ENCODE measurements at places on chromosomes 5 and 9.
A peak's percentile ranks its signal among the peaks of the same experiment; 100 is the strongest.

DNA sequence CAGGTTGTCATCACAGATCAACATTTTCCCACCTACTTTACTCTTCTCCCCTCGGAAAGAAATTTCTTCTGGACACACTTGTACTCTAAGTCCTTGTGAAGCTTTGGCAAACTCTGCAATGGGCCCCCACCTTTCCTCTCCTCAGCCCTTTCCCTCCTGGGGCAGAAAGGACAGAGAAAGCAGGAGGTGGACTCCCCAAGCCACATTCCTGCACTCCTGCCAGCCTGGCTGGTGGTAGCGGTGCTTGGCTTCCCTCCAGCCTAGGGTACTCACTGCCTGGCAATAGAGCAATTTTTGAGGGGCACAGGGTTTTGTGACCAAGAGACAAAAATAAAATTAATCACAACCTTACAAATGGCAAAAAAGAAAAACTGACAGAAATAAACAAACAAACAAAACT is 451.4 kb downstream of the ZSWIM6 start:
- no peak for DNase-seq

DNA sequence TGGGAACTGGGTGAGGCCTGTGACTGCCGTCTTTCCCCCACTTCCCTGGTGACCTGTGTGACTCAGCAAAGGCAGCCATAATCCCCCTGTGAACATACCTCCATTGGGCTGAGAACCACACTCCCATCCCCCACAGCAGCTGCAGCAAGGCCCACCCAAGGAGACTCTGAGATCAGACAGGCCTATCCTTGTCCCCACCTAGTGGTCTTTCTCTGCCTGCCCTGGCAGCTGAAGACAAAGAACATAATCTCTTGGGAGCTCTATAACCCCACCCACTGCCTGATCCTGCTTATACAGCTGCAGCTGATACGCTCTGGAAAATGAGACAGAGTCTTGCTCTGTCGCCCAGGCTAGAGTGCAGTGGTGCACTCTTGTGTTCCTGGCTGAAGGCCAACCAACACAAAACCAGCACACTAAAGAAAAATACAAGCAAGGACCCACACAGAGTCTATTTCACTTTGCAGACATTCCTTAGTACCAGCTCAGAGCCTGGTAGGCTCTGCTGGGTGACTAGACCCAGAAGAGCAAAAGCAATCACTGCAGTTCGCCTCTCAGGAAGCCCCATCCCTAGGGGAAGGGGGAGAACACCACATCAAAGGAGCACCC is 106.7 kb downstream of the MCTP1 start:
- peak; percentile 68 for DNase-seq

GRCh38 chr5:96809921-96810320 is 2.2 kb upstream of the ERAP1 start:
- no peak for DNase-seq

DNA sequence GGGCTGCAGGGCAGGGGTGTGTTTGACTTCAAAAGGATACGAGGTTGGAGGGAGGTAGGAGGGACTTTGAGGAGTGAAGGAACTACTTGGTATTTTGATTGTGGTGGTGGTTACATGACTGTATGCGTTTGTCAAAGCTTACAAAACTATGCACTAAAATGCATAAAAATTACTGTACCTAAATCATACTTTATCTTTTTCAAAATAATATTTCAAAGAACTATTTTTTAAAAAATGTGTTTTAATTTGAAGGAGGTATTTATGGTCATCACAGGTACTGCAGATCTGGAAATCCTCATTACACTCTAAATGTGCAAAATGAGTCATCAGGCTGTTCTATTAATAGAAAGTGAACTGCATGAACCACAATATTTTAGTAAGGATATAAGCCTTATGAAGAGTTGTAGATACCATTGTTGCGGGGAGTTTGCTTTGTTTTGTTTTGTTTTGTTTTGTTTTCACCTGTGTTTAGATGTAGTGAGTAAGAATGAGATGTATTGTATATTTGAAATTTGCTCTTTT is 116.9 kb downstream of the ARRDC3 start:
- DNase-seq: peak; percentile 48
